ENCODE measurements at places on chromosomes 16 and 17.

- DNase-seq: no peak
Observed at GRCh38 chr16:87374313-87374712, 9.3 kb downstream of the FBXO31 start.

DNA sequence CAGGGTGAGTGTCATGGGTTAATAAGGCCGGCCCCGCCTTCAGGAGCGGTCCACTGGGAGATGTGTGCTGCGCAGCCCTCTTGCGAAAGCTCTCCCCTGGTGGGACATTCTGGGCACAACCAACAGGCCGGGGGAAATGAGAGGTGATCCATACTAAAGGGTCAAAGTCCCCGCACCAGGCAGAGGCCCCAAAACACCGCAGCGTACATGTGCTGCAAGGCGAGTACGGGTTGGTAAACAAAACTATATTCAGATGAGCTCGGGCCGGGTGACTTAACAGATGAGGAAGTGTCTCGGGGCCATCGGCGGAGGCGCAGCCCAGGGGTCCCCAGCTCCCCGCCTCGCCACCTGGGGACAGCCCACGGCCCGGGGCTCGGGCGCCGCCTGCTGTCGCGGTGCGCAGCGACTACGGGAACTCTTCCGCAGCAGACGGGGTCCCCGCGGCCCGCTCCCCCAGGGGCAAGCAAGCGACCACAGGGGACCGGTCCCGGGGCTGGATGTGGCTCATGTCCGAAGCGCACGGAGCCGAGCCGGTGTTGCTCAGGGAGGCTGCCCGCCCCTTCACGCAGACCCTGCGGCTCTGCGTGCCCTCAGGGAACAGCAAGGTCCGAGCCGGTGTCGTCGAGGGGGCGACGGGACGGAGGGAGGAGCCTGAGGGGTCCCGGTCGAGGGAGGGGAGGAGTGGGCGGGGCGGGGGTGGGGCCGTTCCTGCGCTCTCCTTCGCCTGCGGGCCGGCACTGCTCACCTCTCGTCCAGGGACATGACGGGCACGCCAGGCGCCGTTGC lies at the start of gene RAB37:
RAB37 (plus strand) TSS at position 744 of the 786 bp plus-strand sequence; CDS start at position 761, 17 bp downstream.
- DNase-seq: peak; percentile 55

GRCh38 chr17:80225230-80225629 lies 5.0 kb downstream of the SLC26A11 start:
- DNase-seq: no peak

GRCh38 chr17:43983515-43984411 lies 20.7 kb upstream of the NAGS start:
- peak; percentile 21 for DNase-seq

- DNase-seq: peak; percentile 26
Observed at GRCh38 chr17:17042851-17043460, 699 bp downstream of the MPRIP start.

DNA sequence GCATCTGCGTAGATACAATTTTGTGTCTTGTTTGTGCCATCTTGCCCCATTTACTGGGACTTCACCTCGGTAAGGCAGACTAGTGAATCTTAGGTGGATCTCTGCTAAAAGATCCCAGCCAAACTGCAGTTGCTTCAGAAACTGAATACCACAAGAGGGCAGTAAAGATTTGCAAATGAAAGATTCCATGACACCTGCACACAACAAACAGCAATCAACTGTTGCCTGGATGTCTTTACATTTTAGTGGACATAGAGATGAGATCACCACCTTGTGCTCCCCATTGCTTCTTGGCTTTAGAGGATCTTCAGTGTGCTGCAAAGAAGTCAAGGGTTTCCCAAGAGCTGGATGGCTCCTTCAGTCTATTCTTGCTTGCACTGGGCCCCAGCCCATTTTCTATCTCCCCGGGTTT lies 119.2 kb upstream of the CACNG5 start:
- peak; percentile 25 for DNase-seq

- no peak for DNase-seq
Observed at GRCh38 chr17:73029991-73030390, 62.5 kb downstream of the SLC39A11 start.

- DNase-seq: no peak
Observed at GRCh38 chr16:84398701-84399100, 30.4 kb downstream of the ATP2C2 start.

- no peak for DNase-seq
Observed at GRCh38 chr17:44176257-44176656, 5.8 kb downstream of the ASB16 start.

- DNase-seq: no peak
Observed at GRCh38 chr17:38602453-38602852, 3.3 kb downstream of the SRCIN1 start.

- peak; percentile 55 for DNase-seq
Observed at GRCh38 chr16:66549284-66550131, at the start of gene TK2. Gene TK2 (minus strand): TSS chr16:66550122. CDS start chr16:66550061, 61 bp downstream.

GRCh38 chr16:10210944-10211343 lies 28.7 kb upstream of the GRIN2A start:
- no peak for DNase-seq

- no peak for DNase-seq
Observed at GRCh38 chr17:62994931-62995330, 28.9 kb downstream of the TANC2 start.

- DNase-seq: no peak
Observed at GRCh38 chr17:34988644-34989043, 8.3 kb downstream of the LIG3 start.

GRCh38 chr16:73427164-73427563 lies 379.2 kb upstream of the ZFHX3 start:
- no peak for DNase-seq

DNA sequence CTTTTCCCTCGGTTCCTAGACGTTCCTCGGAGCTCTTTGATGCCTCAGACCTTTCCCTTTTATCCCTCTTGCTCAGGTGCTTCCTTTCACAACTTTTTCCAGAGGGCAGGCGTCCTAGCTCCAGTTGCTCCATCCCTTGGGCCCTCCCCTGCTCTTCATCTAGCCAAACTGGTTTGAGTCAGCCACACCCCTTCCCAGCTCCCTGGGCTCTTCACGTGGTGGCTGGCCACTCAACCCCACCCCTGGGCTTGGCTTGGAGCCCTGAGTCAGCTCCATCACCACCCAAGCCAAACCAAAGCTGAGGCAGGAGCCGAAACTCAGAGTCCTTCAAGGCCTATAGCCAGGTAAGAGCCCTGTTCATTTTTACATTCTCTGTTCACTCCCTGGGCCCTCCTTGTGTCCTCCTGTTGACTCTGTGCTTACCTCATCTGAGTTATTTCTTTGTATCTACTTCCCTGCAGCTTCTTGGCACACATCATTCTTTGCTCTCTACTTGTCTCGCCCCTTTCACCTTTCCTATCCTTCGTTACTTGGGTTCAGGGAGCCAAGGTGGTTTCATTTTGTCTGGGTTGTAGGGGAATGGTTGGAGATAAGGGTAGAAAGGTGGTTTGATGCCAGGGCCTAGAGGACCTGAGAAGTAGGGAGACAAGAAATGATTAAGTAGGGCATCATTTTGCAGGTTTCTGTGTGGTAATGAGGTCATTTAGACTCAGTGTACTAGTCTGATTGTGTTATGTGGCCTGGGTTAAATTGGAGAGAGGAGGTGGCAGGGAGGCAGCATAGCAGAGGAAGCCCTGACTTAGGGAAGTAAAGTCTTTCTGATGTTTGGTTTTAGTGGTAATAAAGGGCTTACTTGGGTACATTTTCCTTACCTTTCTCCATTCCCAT lies 7.6 kb upstream of the PHKG2 start:
- DNase-seq: no peak

DNA sequence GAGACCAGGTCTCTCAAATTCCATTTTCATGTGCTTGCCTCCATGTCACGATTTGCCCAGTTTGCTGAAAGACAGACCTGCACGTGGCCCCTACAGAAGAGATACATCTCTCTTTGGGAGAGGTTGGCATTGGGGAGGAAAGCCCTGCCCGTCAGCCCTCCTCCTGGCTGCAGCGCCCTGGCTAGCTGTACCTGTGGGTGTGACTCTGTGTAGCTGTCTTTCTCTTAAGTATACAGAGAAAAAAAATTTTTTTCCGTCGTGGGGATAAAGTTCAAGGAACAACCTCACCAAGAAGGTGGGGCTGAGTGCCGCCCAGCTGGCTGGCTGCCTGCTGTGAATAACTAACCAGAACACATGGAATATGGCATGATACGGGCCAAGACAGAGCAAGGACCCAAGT lies 26.5 kb downstream of the TMEM98 start:
- DNase-seq: no peak

GRCh38 chr17:19433727-19434340 lies 22.8 kb downstream of the RNF112 start:
- no peak for DNase-seq

- DNase-seq: no peak
Observed at GRCh38 chr16:50204453-50205108, 51.5 kb downstream of the TENT4B start.

GRCh38 chr17:27530764-27531391 lies 74.6 kb downstream of the KSR1 start:
- DNase-seq: no peak

GRCh38 chr16:71746442-71747046 lies 22.0 kb upstream of the PHLPP2 start:
- DNase-seq: no peak

GRCh38 chr17:32103476-32104113 lies 38.7 kb upstream of the RHOT1 start:
- DNase-seq: no peak

- DNase-seq: no peak
Observed at GRCh38 chr17:82006468-82007227, 16.0 kb downstream of the CENPX start.

DNA sequence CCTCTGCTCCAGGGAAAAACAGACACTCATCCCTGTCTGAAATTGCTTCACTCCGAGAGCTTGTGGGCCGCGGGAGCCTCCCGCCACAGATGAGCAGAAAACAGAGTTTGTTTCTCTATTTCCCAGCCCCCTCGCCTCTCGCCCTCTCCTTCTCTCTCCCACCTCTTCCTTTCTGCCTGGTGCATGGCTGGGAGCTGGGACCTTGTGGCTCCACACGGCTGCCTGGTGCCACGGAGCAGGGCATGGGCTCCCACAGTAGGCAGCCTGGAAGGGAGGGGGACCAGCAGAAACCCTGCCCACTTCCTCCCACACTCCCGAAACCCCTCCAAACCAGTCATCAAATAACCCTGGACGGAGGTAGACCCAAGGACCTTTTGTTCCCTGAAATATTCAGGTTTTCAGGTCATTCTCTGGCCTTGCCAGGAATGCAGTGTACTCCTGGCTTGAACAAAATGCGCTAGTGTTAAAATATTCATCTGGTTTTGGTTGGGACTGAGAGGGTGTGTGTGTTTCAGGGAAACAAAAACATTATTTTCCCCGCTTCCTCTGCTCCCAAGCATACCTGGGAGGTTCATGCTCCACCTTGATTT lies 204.9 kb downstream of the C16orf78 start:
- no peak for DNase-seq

DNA sequence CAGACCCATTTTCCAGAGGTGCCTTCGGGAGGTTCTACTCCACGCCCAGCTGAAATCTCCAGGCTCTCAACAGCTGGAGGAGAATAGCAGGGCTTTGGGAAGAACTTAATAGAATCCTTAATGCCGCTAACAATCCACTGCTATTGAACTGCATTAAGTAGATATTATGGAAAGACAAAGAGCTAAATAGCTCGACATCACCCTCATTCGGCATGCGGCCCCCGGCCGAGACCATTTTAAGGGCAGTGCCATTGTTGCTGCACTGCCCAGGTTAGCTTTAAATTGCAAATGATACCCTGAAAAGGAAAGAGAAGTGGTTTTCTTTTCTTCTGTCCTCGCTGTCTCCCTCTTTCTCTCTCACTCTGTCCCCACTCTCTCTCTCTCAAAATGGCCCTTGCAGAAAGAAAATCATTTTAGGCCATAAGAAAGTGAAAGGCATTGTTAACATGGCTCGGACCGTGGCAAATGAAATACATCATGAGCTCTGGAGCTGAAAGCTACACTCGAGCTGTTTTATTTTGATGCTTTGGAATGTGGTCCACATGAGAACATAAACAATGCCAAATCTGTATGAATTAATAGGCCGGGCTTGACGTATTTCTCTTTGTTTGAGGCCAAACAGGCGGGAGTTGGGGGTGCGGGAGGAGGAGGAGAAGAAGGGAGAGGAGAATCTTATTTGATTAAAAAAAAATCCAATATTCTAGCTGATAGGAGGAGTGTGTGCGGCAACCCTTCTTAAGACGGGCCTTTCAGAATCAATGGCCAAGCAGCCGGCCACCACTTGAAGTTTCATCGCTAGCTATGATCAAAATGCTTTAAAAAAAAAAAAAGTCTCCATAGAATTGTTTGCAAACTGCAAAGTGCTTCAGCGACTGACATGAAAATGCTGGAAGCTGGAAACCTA lies 298.8 kb upstream of the IRX3 start:
- DNase-seq: no peak

- DNase-seq: no peak
Observed at GRCh38 chr16:31807086-31807485, 66.5 kb upstream of the ZNF267 start.

DNA sequence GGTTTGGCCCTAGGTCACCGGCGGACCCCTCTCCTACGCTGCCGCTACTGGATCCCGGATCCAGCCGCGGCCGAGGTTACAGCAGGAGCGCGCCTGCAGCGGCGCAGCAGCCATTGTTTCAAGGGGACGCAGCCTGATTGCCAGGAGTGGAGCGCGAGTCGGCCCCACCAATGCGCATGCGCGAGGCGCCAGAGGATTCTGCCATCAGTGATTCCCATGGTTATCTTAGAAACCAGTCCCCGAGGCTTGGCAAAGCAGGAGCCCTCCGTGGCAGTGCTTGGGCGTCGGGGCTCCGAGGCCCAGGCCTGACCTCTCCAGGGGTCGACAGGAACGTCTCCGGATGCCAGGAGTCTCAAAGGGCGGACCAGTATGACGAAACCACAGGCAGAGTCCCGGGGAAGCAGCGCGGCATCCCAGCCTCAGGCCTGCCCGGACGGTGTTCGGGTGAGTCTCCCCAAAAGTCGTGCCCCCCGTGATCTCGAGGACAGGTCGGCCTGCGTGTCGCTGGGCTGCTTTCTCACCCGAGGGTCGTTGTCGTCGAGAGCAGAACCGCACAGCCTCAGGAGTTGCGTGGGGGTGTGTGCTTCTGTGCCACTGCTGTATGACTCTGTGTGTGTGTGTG lies 608.5 kb downstream of the KCNJ18 start:
- no peak for DNase-seq

- no peak for DNase-seq
Observed at GRCh38 chr17:67260170-67260987, 15.4 kb upstream of the HELZ start.

DNA sequence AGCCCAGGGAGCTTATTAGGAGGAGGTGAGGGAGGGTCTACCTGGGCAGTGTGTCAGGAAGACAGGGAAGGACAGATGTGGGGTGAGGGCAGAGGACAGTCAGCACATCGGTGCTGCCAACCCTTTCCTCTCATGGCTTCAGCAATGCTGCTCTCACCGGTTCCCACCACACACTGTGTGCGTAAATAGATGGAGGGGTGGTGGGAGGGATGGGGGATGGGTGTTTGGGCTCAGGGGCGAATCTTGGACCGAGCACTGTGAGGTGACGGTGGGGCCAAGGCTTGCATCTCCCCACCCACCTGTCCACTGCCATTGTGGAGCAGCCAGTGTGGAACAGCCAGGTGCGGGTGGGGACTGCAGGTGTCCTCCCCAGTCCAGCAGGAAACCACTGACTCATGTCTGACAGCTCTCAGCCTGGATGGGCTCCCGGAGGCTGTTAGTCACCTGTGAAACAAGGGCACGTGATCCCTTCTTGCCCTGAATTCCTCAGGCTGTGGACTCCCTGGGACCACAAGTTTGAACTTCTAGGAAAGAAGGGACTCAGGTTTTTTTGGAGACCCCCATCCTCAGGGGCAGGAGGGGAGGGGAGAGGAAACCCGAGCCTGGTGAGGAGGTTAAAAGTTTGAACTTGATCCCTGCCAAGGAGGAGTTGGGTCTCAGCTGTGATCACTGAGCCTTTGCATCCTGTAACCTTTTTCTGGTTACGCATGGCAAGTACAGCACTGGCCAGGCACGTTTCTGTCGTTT lies 42.7 kb upstream of the SMPD3 start:
- DNase-seq: no peak

- no peak for DNase-seq
Observed at GRCh38 chr16:15608398-15609285, 34.3 kb downstream of the MARF1 start.

All from activated CD4-positive, alpha-beta memory T cell treated with anti-CD3 and anti-CD28 coated beads, Interleukin-2, amount 10 ng/mL, durations not matched to agents 7 days and 5 days (primary cell).